ENCODE measurements at places on chromosomes 2 and 18.

- DNase-seq = no peak
Observed at GRCh38 chr2:205723179-205723578, 40.9 kb downstream of the NRP2 start.

GRCh38 chr2:155043097-155043496 lies 344.6 kb downstream of the KCNJ3 start:
- DNase-seq = no peak

- no peak for DNase-seq
Observed at GRCh38 chr2:216855605-216856004, 4.3 kb downstream of the TNP1 start.

- no peak for DNase-seq
Observed at GRCh38 chr2:84886791-84887190, 5.9 kb upstream of the TRABD2A start.

All from mammary epithelial cell (primary cell).